ENCODE measurements at places on chromosomes 1 and 21.

DNA sequence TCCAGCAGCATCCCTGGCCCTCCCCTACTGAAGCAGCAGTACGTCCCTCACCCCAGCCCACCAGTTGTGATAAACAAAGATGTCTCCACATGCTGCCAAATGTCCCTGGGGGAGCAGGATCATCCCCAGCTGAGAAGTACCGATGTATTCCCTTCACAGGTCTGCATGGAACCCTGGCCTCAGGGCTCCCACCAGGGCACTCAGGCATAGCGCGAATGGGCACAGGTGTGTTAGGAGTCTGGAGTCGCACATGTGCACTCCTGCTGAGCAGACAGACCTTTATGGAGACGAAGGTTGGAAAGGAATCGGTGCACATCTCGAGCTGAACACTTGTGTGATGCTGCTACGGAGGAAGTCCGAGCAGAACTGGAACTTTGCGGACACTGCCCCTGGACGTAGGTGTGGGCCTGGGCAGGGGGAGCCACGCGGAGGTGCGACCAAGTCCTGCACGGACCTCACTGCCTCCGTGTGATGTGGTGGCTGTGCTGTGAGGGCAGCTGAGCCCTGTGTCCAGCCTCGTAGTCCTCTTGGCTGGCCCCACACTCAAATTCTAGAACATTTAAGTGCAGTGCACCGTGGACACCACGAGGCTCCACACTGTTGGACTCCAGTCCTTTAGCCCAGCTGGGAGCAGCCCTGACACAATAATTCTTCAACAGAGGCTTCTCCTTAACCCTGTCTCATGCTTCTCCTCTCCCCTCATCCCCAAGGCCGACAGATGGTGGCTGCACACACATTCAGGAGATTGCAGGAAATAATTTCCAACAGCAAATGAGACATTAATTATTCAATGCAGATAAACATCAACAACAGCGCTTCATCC, 43.4 kb downstream of the RSPH1 start:
- no peak for DNase-seq

DNA sequence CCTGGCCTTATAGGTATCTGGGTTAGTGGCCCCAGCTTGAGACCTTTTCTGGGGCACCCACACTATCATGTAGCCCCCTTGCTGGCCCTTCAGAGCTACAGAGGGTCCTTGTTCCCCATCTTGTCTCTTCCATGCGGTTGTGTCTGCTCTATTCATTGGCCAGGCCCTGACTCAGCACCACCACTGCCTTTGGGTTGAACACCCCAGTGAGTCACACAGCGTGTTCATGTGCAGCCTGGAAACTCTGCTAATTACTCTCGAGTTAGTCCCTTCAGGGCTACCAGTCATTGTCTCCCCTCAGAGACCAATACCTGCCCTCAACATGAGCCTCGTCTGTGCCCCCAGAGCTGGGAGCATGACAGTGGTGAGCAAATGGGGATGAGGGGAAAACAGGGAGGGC, 28.2 kb upstream of the IKBKE start:
- peak; percentile 26 for DNase-seq

DNA sequence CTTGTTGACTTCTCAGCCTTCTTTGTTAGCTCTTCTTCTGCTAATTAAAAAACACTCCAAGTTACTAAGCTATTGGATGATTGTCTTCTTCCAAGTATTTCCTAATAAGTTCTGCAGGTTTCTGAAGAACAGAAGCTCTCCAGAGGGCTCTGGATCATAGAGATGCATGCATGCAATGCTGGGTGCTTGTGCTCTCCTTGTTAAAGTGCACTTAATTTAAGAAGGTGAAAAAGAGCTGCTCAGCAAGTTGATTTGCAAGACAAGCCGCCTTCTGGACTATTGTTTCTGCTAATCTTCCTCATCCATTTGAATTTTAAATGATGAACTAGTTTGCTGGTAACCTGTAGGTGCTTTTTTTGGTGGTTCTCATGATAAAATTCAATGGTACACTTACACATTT, 16.1 kb downstream of the RRP15 start:
- no peak for DNase-seq

- DNase-seq: no peak
These were observed 1.2 kb upstream of the SCNN1D start for GRCh38 chr1:1279028-1279427.

- DNase-seq: no peak
These were observed 79.3 kb upstream of the LYST start for GRCh38 chr1:235945775-235946570.

DNA sequence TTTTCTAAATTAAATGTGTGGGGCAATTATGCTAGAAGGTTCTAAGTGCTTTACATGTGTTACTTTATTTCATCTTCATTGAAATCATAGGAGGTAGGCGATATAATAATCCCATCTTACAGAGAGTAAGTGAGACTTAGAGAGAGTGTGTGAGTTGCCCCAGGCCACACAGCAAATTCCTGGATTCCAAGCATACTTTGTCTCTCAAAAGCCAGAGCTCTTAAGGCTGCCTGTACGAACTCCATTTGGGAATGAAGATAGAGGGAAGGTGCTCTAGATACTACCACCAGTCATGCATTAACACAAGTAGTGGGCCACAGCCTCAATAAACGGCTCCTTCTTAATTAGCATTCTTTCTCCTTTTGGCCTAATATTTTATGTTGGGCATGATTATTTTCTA, 170.1 kb downstream of the SIPA1L2 start:
- no peak for DNase-seq

DNA sequence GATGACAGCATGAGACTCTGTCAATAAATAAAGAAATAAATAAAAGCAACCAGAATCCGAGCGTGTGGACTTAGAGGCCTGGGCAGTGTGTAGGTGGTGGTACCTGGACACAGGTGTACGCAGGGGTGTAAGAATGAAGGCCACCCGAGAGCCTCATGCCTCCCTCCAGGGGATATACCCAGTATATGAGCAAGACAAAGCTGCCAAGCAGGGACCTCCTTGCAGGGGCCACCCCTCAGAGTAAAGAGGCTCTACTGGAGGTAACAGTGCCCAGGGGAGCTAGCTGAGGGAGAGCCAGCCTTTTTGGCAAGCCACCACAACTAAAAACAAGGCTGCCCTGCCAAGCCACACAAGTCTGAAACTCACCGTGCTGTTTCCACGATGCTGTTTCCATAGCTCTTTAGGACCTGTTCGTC, 179.2 kb upstream of the RAB4A start:
- DNase-seq: no peak

DNA sequence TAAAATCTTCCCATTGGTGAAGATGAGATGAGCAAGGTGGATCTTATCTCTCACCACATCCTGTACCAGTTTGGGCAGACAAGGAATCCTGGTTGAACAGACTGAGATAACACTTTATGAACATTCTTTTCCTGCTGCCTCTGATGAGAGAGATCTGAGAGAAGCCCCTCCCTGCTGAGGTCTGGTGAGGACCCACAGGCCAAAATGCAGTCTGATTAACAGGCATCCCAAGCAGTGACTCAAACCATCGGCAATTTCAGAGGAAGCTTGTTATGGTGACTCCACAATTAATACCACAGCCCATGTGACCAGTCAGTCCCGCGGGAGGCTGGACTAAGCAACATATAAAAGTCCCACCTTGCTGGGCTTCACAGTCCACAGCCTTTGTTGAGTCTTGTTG, at the start of gene PRR9:
Gene PRR9, plus strand, starts transcription at position 373 of the 400 bp plus-strand sequence. CDS start 561 bp downstream, outside the sequence.
- no peak for DNase-seq

DNA sequence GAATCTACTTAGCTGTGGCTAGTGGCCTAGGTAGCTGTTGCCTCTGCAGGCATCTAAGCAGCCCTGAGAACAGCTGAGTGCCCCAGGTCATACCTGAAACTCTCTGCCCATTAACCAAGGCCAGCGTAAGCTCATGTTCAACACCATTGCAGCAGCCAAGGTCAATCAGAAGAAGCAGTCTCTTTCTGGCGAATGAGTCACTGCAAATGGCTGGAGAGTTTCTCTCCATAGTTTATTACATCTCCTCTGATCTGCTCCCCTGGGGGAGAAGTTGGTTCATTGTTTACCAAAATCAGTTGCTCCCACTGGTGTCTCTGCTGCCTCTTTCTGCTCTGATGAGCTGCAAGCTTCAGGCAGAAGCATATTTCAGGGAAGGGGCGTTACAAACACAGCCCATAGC, 6.9 kb upstream of the BCL9 start:
- DNase-seq: no peak

- DNase-seq: no peak
These were observed 126.2 kb upstream of the FGGY start for GRCh38 chr1:59170659-59171058.

DNA sequence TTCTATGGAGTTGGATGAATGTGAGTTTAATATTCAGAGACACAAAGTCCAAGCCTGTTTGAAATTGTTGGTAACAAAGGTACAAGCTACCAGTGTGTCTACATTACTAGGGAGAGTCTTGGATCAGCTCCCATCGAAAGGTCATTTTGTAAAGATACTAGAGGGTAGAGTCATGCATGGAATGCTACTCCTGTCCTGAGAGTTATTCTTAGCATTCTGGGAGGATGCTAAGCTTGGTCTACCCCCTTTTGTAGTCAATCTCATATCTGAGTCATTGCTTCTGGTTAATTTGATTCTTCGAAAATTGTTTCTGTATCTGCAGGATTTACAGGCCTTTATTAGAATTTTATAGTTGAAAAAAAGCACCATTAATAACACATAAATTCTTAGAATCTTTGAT, 240.2 kb downstream of the ST6GALNAC3 start:
- DNase-seq: no peak

DNA sequence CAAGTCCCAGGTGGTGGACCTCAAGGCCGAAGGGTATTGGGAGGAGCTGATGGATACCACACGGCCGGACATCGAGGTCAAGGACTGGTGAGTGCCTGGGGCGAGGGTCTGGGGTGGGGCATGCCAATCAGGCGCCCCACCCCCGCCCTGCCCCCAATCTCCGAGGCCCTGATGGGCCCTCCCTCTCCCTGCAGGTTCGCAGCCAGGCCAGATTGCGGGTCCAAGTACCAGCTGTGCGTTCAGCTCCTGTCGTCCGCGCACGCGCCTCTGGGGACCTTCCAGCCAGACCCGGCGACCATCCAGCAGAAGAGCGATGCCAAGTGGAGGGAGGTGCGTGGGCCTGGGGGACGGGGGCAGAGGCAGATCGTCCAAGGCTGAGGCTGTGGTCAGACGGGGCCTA, 3.9 kb downstream of the FBXO44 start:
- DNase-seq: no peak

- DNase-seq: no peak
These were observed 2.0 kb upstream of the ZBTB40 start for GRCh38 chr1:22449636-22450035.

DNA sequence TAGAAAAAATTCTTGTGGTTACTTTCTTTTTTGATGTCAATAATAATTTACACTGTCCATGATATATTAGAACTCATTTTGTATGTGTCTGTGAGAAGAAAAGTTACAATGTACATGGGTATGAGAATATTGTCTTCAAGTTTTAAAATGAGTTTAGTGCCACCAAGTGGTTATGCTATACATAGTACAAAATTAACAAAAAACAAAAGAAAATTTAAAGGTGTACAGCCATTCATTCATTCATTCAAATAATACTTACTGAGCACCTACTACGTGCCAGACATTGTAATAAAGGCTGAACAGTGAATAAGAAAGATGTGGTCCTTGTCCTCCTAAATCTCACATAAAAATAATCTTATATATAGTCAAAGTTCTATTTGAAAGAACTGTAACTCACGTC, 27.7 kb downstream of the UCHL5 start:
- no peak for DNase-seq

DNA sequence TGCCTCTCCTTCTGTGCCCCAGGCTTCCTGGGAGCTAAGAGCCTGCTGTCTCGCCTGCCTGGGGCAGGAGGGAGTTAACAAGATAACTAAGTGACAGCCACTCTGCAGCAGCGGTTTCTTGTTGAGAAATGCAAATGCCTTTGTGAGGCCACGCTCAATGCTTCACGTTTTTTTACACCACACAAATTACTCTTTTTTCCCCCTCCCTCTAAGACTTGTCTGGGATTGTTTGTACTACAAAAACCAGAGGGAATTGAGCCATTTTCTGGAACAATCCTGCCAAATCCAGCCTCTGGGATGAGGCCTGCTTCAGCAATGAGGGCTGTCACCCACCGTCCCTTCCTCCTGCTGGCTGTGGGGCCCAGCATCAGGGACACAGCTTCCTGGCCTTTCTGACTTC, 119.6 kb downstream of the ACTL8 start:
- DNase-seq: no peak

- DNase-seq: no peak
These were observed 50.9 kb downstream of the SLC37A1 start for GRCh38 chr21:42564561-42564971.

DNA sequence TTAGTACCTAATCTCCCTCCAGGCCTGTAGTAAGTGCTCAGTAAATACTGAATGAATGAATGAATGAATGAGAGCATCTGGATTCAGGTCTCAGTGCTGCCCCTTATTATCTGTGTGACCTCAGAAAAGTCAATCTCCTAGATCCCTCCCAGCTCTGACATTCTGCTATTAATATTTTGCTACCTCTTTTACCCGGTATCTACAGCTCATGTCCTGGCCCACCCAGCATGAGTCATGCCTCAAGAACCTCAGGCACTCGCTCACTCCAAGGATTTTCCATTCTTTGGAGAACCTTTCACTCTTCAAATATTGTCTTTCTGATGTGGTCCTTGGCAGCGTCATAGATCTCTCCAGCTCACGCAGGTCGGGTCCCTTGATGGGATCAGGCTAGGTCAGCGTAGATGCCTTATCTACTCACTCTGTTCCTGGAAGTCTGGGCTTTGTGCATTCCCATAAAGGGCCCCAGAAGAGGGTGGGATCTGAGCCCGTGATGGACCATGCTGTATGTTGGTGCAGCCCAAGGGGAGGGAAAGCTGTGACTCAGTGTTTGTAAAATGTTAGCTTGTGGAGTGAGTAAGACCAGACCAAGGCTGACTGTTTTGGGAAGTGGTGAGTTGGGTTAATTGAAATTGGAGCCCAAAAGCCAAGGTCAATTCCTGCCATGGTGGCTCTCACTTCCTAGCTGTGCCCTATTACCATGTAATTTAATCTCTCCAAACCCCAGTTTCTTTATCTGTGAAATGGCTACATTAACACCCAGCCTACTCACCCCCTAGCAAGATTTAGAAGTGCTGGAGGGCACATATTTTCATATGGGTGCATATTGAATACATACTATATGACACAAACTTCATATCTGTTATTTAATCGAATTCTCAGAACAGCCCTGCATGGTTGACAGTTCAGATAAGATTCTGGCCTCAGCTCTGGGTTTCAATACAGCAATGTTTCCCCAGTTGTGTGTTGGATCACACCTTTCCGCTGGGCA, 214.1 kb upstream of the USP24 start:
- no peak for DNase-seq

All from stimulated activated CD8-positive, alpha-beta memory T cell treated with anti-CD3 and anti-CD28 coated beads, Interleukin-15, amount 100 ng/mL, for 48 hours (primary cell).